HCT116 (cell line): ENCODE measurements at places on chromosomes 3 and 15.

DNA sequence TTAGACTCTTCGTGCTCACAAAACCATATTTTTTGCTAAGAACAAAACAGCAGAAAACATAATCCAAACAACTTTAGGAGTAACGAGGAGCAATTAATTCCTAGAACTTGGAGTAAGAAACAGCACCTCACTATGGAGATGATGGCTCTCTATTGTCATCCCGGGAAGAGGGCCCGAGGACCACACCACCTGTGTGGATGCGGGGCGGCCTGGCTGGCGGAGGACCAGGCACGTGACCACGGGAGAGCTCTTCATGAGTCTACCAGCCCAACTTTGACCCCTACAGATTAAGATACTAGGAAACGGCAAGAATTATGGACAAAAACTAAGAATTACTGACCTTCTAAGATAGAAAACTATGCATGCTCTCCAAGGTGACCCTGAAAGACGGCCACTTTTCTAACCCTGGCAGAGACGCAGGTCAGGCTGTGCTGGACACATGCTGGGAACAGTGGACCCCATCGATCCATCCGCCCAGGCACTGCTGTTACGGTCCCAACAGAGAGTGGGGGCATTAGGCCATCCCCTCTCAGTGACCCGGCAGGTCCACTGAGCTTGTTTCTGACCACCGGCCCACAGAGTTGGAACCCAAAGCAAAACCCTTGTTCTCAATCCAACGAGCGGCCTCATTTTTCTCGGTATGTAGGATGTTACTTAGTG lies 13.1 kb upstream of the OCA2 start:
- H3K27ac ChIP-seq: no peak overlapping the region
- H3K27me3 ChIP-seq: no peaks in the 10 kb centered on the region
- no peaks in the 10 kb centered on the region for H3K4me1 ChIP-seq
- no peak overlapping the region for H3K4me3 ChIP-seq
- peaks cover 4% of the 10 kb centered on the region; the same call in 1 of the 2 replicates for H3K36me3 ChIP-seq

DNA sequence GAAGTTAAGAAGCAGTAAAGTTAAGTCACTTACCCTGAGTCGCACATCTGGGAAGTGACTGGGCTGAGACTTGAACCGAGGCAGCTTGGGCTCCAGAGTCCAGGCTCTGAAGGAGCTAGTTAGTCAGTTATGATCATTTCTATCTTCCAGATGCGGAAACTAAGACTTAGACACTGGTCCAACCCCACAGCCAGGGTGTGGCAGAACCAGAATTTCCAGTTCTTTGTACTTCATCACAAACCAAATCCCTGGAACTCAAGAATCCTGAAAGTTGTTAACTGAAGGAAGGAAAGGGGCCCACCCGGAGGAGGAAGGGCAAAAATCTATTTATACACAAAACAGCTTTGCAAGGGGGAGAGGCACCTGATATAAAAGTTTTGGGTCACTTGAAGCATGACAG lies 389.9 kb downstream of the SHQ1 start:
- no peaks in the 10 kb centered on the region for H3K27me3 ChIP-seq
- H3K4me3 ChIP-seq: no peak overlapping the region
- H3K27ac ChIP-seq: no peak overlapping the region
- peaks cover 26% of the 10 kb centered on the region for H3K4me1 ChIP-seq
- no peaks in the 10 kb centered on the region for H3K36me3 ChIP-seq

- H3K4me1 ChIP-seq: peaks cover 5% of the 10 kb centered on the region; the same call in 1 of the 2 replicates
- H3K27me3 ChIP-seq: peaks cover 30% of the 10 kb centered on the region
- DNase-seq: no peak
- peak overlapping the region; percentile 63 for H3K4me3 ChIP-seq
- no peak overlapping the region for H3K27ac ChIP-seq
These were observed 2.0 kb downstream of the WNT7A start for GRCh38 chr3:13877911-13878280.

GRCh38 chr15:74808078-74808839 lies 4.4 kb upstream of the LMAN1L start:
- DNase-seq: no peak
- H3K27ac ChIP-seq: no peak overlapping the region
- peaks cover 7% of the 10 kb centered on the region; the same call in 1 of the 2 replicates for H3K4me1 ChIP-seq
- no peak overlapping the region for H3K4me3 ChIP-seq

DNA sequence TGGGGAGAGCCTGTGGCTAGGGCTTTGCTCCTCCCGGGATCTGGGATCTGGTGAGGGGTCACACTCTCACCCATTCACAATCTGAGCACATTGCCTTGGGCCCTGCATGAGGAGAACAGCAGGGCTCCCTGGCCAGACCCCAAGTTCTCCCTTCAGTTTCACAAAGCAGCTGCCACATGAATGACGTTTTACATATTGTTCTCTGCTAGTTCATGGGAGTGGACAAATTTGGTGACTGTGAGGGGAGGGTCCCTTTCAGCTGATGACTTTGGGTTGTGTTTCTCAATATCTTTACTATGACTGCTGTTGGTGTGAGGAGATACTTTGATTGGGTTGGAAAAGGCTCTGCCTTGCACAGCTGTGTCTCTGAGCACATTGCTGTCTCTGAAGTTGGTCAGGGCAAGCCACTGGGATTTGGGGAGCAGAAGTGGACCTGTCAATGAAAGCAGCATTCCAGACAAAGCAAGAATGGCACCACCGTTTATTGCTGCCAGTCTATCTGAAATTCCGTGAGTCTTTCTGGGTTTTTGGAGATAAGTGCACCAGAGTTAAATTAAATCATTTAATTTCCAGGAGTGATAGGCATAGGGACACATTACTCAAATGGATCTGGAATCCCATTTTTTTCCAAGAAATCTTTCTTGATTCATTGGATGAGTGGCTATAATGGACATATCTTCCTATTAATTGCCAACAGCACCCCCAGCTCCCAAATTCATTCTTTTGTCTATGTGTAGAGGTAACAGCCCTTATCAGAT lies 10.3 kb downstream of the TIMP4 start:
- H3K27ac ChIP-seq: no peak overlapping the region
- H3K4me1 ChIP-seq: peaks cover 7% of the 10 kb centered on the region; the same call in 1 of the 2 replicates
- H3K4me3 ChIP-seq: no peak overlapping the region
- no peaks in the 10 kb centered on the region for H3K27me3 ChIP-seq

DNA sequence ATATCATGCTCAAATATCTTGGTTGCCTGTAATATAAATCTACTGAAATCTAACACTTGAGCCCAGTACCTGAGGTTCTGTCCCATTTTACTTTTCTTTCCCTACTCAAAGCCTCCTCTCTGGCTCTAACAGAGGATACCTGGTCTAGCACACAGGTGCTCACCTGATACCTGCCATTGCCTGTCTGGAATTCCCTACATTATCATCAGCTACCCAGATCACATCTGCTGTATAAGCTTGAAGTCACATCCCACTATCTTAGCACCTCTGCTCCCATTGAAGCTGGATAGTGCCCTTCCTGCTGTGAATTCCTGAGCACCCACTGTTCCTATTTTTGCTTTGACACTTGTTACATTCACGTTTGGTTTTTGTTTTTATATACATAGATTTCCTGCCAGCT lies 30.5 kb downstream of the GYG1 start:
- H3K36me3 ChIP-seq: peaks cover 28% of the 10 kb centered on the region
- H3K27ac ChIP-seq: no peak overlapping the region
- no peak for DNase-seq
- no peaks in the 10 kb centered on the region for H3K27me3 ChIP-seq
- no peak overlapping the region for H3K4me3 ChIP-seq
- no peaks in the 10 kb centered on the region for H3K4me1 ChIP-seq

- no peak for DNase-seq
- H3K4me1 ChIP-seq: peaks cover 23% of the 10 kb centered on the region
- no peaks in the 10 kb centered on the region for H3K27me3 ChIP-seq
- no peak overlapping the region for H3K27ac ChIP-seq
These were observed 10.6 kb downstream of the IQSEC1 start for GRCh38 chr3:13062647-13063046.

- no peaks in the 10 kb centered on the region for H3K36me3 ChIP-seq
- H3K27ac ChIP-seq: no peak overlapping the region
- DNase-seq: no peak
- no peaks in the 10 kb centered on the region for H3K4me1 ChIP-seq
These were observed 10.7 kb upstream of the DHX36 start for GRCh38 chr3:154334973-154335420.

- H3K27me3 ChIP-seq: no peaks in the 10 kb centered on the region
- no peak for DNase-seq
- no peak overlapping the region for H3K4me3 ChIP-seq
- H3K27ac ChIP-seq: no peak overlapping the region
These were observed 1.5 kb downstream of the ABCC5 start for GRCh38 chr3:184016169-184016570.

DNA sequence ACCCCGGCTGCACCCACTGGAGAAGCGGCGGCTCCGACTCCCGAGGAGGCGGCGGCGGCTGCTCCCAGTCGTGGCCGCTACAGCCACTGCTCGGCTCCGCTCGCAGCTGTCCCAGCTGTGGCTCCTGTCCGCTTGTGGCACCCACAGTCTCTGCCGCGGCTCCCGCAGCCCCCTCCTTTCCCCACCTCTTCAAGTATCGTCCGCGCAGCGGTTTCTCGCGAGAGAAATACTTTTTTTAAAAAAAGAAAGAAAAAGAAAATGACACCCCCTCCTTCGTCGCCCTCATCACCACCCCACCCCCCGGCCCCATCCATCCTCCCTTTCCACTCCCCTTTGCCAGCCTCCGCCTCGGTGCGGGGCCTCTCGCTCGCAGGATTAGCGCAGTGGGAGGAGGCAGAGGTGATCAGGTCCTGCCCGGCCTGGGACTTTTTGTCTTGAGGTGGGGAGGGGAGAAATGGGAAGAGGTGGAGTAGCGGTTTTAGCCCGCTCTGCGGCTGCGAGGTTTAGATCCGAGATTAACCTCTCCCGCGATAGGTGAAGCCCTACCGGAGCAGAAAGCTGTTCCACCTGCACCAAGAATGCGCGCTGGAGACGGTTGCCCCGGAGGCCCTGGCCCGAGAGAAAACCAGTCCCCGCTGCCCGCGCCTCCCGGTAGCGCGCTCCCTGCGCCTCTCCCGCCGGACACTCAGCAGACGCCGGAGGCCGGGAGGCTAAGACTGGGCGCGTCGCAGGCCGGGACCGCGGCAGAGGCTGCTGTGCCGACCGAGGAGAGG lies at the start of gene FBN1:
FBN1 (minus strand) TSS at position 152 of the 773 bp plus-strand sequence. CDS start 940 bp downstream, outside the sequence.
- H3K27me3 ChIP-seq: no peaks in the 10 kb centered on the region
- no peak for DNase-seq
- no peak within 1 kb of the TSS for H3K27ac ChIP-seq
- no peaks in the 10 kb centered on the region for H3K4me1 ChIP-seq
- no peak within 1 kb of the TSS for H3K4me3 ChIP-seq

GRCh38 chr3:144109944-144110343 lies 138.3 kb downstream of the DIPK2A start:
- H3K27ac ChIP-seq: no peak overlapping the region
- no peaks in the 10 kb centered on the region for H3K36me3 ChIP-seq
- DNase-seq: no peak

DNA sequence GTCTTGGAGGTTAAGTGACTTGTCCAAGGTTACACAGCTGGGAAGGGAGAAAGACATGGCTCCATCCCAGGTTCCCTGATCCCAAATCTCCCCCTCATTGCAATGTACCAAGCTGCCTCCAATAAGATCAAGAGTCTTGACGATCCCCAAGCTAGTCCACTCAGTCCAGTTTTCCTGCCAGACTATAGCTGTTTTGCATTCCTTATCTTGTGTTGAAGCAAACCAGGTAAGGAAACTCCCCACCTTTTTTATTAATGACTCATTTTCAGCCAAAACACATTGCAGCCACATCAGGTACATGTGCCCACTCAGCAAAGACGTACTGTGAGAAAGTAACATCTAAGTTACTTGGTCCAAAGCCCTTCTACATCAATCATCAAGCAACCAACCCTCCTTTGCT lies 41.9 kb downstream of the LIPC start:
- no peaks in the 10 kb centered on the region for H3K27me3 ChIP-seq
- H3K36me3 ChIP-seq: no peaks in the 10 kb centered on the region
- no peak for DNase-seq
- H3K4me3 ChIP-seq: no peak overlapping the region

DNA sequence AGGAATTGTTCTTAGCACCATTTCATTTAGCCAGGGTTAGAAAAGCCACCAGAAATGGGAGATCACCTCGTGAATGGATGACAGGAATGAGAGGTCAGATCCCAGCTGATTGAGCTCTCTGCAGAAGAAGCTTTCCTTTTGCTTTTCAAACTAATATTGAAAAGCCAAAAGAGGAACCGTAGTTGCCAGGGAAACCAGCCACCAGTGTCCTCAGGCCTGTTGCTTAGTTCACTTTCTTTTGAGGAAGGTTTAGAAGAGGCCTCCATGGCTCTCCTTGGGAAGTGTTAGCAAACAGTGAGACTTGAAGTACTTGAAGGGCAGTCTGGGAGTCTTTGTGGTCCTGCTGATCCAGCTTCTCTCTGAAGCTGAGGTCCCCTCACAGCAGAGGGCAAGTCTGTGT lies 7.4 kb upstream of the CCK start:
- no peaks in the 10 kb centered on the region for H3K27me3 ChIP-seq
- H3K4me3 ChIP-seq: no peak overlapping the region
- DNase-seq: no peak
- no peaks in the 10 kb centered on the region for H3K36me3 ChIP-seq
- H3K4me1 ChIP-seq: no peaks in the 10 kb centered on the region

GRCh38 chr3:33932010-33932764 lies 133.8 kb downstream of the PDCD6IP start:
- no peak overlapping the region for H3K4me3 ChIP-seq
- H3K4me1 ChIP-seq: no peaks in the 10 kb centered on the region
- H3K27me3 ChIP-seq: peaks cover 26% of the 10 kb centered on the region
- H3K36me3 ChIP-seq: no peaks in the 10 kb centered on the region

DNA sequence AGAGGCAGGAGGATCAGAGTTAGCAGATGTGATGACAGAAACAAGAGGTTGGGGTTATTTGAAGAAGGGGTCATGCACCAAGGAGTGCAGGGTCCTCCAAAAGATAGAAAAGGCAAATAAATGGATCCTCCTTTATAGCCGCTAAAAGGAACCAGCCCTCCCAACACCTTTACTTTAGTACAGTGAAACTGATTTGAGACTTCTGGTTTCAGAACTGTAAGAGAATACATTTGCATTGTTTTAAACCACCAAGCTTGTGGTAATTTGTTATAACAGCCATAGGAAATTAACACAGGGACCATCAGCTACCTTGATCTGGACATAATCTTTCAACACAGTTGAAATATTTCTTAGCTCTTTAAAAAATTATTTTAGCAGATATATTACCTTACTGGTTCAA lies 166.6 kb downstream of the TIGIT start:
- no peak overlapping the region for H3K27ac ChIP-seq
- H3K4me3 ChIP-seq: no peak overlapping the region
- DNase-seq: no peak

DNA sequence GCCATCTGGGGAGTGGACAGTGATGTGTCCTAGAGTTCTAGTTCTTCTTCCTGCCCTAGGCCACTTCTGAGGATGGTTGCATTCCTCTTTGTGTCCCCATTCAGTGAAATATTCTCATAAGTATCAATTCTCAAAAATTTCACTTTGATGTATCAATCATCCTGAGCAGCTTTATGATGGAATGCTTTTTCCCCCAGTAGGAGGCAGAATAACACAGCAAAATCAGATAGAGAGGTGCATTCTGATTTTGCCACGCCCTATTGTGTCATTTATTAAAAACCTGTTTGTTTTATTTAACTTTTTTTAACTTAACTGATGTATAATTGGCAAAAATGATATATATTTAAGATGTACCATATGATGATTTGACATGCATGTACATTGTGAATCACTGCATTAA lies 656.0 kb upstream of the GRM7 start:
- H3K4me1 ChIP-seq: no peaks in the 10 kb centered on the region
- no peak for DNase-seq
- no peak overlapping the region for H3K27ac ChIP-seq
- H3K4me3 ChIP-seq: no peak overlapping the region
- no peaks in the 10 kb centered on the region for H3K36me3 ChIP-seq
